Muscle of leg (tissue), 16 donors: ENCODE measurements at places on chromosomes 1 and 21. TPM values are rescaled to one million over a fixed set of nuclear protein-coding genes. Genes with fewer than 3 reads are reported as not detected.

DNA sequence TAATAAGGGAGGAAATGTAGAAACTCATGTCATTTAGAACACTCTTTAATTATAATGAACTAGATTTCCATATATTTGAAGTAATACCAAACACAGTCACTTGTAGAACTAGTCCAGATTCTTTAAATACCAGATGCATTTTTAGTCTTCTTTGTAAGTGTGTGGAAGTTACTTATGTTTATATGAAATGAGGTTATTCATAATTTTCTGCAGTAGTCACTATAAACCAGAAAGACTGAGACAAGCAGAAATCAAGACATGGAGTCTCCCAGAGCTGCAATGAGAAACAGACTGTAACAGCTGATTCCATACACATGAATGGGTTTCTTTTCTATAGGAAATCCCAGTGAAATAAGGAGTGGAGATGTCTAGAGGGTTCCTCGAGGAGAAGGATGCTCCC is 216.6 kb upstream of the ZP4 start:
- H3K4me1 ChIP-seq: no peaks in the 10 kb centered on the region
- H3K4me3 ChIP-seq: no peak overlapping the region
- no peaks in the 10 kb centered on the region for H3K36me3 ChIP-seq
- no peak for DNase-seq
- no peak overlapping the region for H3K27ac ChIP-seq
- no peaks in the 10 kb centered on the region for H3K27me3 ChIP-seq

The PIAS3 gene
- 20.8 TPM for total RNA-seq

- peak overlapping the region; percentile 76 for H3K27ac ChIP-seq
- H3K4me1 ChIP-seq: peaks cover 42% of the 10 kb centered on the region
- H3K36me3 ChIP-seq: no peaks in the 10 kb centered on the region
- no peaks in the 10 kb centered on the region for H3K27me3 ChIP-seq
These were observed 292.8 kb upstream of the VAMP3 start for GRCh38 chr1:7478142-7478790.

The LRRC53 gene
- total RNA-seq: not detected

GRCh38 chr1:115669002-115669673 is 27.4 kb downstream of the VANGL1 start:
- H3K4me3 ChIP-seq: no peak overlapping the region
- DNase-seq: no peak
- H3K36me3 ChIP-seq: peaks cover 29% of the 10 kb centered on the region
- no peak overlapping the region for H3K27ac ChIP-seq

GRCh38 chr21:40386294-40386911 is 460.6 kb downstream of the DSCAM start:
- H3K4me3 ChIP-seq: no peak overlapping the region
- DNase-seq: peak; percentile 43
- no peak overlapping the region for H3K27ac ChIP-seq
- no peaks in the 10 kb centered on the region for H3K27me3 ChIP-seq
- no peaks in the 10 kb centered on the region for H3K4me1 ChIP-seq

DNA sequence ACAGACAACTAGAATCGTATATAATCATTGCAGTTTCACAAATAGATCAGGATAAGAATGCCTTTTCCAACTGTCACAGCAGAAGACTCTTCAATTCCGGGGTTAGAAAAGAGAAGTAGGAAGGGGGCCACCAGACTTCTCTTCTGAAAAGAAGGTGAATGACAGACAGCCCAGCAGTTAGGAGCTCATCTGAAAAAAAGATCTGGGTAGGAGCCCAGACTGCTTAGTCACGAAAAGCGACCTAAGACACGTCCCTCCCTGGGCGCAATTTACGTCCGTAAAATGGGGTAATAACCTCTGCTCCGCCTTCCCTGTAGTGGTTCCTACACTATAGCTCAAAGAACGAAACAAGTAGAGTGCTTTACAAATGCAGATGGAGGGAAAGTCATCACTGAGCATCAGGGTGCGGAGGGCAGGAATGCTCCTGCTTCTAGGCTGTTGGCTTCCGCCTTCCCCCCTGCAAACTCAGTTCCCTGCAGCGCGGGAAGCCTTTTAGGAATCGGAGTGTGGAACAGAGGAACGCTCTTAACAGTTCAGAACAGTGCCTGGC is 582 bp downstream of the ORC1 start:
- peaks cover 6% of the 10 kb centered on the region for H3K4me1 ChIP-seq
- peak overlapping the region; percentile 78 for H3K4me3 ChIP-seq
- no peaks in the 10 kb centered on the region for H3K27me3 ChIP-seq
- peaks cover 18% of the 10 kb centered on the region for H3K36me3 ChIP-seq
- DNase-seq: peak; percentile 51

- peaks cover 2% of the 10 kb centered on the region for H3K27me3 ChIP-seq
- peak; percentile 48 for DNase-seq
- peaks cover 17% of the 10 kb centered on the region for H3K4me1 ChIP-seq
- no peak overlapping the region for H3K27ac ChIP-seq
These were observed 46.0 kb downstream of the PKP1 start for GRCh38 chr1:201329286-201329685.

The OR2L8 gene
- total RNA-seq: not detected

GRCh38 chr1:28249866-28250295 is 9.4 kb upstream of the SESN2 start:
- no peak overlapping the region for H3K27ac ChIP-seq
- no peak for DNase-seq
- peaks cover 17% of the 10 kb centered on the region for H3K4me1 ChIP-seq
- H3K36me3 ChIP-seq: no peaks in the 10 kb centered on the region

- H3K27ac ChIP-seq: no peak overlapping the region
- no peak for DNase-seq
- H3K27me3 ChIP-seq: peaks cover 28% of the 10 kb centered on the region
- H3K4me1 ChIP-seq: no peaks in the 10 kb centered on the region
These were observed 948 bp downstream of the SEMA4A start for GRCh38 chr1:156154317-156154749.

- peaks cover 3% of the 10 kb centered on the region for H3K27me3 ChIP-seq
- DNase-seq: no peak
- no peak overlapping the region for H3K27ac ChIP-seq
- H3K4me3 ChIP-seq: no peak overlapping the region
- peaks cover 4% of the 10 kb centered on the region for H3K4me1 ChIP-seq
These were observed 79.3 kb upstream of the TLR5 start for GRCh38 chr1:223222377-223222776.

The FMO1 gene
- 8.3 TPM for total RNA-seq

DNA sequence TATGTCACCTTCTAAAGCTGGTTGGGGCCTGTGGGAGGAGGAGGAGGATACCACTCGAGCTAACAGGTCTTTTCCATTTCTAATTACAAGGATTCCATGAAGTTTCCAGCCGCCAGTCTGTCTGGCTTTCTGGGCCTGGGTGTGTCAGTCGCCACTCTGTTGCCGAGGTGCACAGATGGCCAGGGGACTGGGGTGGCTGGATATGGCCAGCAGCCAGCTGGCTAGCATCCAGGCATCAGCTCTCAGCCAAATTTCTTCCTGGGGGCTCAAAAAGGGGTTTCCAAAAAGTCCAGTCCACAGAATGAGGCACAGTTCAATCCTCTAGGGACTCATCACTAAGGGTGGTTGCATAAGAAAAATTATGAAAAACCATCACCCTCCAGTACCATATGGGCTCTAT is 32.4 kb downstream of the ITPKB start:
- DNase-seq: no peak
- no peaks in the 10 kb centered on the region for H3K27me3 ChIP-seq
- peaks cover 7% of the 10 kb centered on the region for H3K36me3 ChIP-seq
- no peak overlapping the region for H3K4me3 ChIP-seq
- no peak overlapping the region for H3K27ac ChIP-seq
- peaks cover 55% of the 10 kb centered on the region for H3K4me1 ChIP-seq

DNA sequence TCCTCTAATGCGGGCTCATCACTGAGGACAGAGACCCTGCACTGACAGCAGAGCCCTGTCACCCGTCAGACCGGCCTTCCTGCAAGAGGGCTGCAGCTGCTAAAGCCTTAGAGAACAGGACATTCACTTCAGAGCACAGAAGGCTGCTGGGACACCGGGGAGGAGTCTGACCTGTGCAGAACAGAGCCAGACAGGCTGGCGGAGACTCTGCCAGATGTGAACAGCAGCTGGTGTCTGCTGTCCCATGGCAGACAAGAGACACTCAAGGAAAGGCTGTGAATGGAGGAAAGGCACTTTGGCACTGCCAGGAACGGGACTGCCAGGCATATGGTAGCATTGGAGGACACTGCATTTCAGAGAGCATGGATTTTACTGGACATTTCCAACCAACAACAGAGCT is 21.4 kb downstream of the MRAP start:
- H3K4me3 ChIP-seq: no peak overlapping the region
- no peaks in the 10 kb centered on the region for H3K4me1 ChIP-seq
- no peak overlapping the region for H3K27ac ChIP-seq

GRCh38 chr1:221381910-221382623 is 359.8 kb downstream of the DUSP10 start:
- DNase-seq: no peak
- H3K27ac ChIP-seq: no peak overlapping the region
- no peaks in the 10 kb centered on the region for H3K36me3 ChIP-seq

GRCh38 chr1:198837278-198838021 is 198.6 kb downstream of the PTPRC start:
- DNase-seq: no peak
- no peak overlapping the region for H3K4me3 ChIP-seq
- H3K27ac ChIP-seq: no peak overlapping the region
- H3K27me3 ChIP-seq: no peaks in the 10 kb centered on the region
- no peaks in the 10 kb centered on the region for H3K36me3 ChIP-seq

The AKIRIN1 gene
- total RNA-seq: 21.4 TPM

The SDF4 gene
- total RNA-seq: 57.2 TPM

The CBR3 gene
- 4.0 TPM for total RNA-seq

DNA sequence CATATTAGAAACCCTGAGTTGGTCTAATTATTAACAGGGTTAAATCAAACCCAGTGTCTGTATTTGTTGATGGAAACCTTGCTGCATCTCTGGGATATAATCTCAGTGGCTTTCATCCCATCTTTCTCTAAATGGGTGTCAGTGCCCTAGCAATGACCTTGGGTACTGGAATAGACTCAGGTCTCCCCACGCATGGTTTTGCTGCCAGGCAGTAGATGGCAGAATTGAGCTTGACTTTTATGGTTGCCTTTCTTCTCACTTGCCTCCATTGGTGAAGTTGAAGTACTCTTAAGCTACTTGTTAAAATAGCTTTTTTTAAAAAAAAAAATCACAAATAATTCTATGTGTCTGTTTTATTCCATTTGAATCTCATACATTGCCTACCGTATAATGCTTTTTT is 81.8 kb upstream of the HMCN1 start:
- no peaks in the 10 kb centered on the region for H3K36me3 ChIP-seq
- H3K4me3 ChIP-seq: no peak overlapping the region
- H3K27me3 ChIP-seq: no peaks in the 10 kb centered on the region

DNA sequence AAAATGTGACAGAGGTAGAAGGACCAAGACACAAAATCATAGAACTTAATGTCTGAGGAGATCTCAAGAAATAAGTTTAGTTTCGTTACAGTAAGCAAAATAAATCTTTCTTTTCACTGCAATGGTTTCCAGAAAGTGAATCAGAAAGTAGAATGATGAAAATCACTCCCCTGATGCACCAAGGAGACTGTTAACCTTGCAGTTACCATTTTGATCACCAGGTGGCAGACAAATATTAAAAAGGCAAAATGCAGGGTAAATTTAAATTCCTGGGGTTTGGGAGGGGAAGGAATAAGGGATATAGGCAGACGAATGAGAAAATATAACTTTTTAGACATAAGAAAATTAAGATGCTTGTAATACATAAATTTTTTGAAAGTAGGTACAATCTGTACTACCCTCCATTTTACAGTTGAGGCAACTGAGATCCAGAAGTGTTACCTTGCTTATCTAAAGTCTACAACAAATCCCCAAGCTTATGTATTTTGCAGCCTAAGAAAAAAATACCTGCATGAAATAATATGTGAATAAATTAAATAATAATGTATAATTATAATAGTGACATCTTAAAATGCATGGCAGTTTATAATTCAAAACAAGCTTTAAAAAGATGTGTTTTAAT is 253.2 kb downstream of the CRB1 start:
- H3K4me3 ChIP-seq: no peak overlapping the region
- H3K27ac ChIP-seq: no peak overlapping the region
- no peaks in the 10 kb centered on the region for H3K27me3 ChIP-seq
- no peaks in the 10 kb centered on the region for H3K4me1 ChIP-seq
- DNase-seq: no peak

GRCh38 chr21:34280959-34281358 is 82.8 kb upstream of the KCNE2 start:
- H3K27me3 ChIP-seq: peaks cover 2% of the 10 kb centered on the region
- peaks cover 22% of the 10 kb centered on the region for H3K4me1 ChIP-seq
- DNase-seq: peak; percentile 86
- peak overlapping the region; percentile 74 for H3K27ac ChIP-seq
- H3K4me3 ChIP-seq: no peak overlapping the region

DNA sequence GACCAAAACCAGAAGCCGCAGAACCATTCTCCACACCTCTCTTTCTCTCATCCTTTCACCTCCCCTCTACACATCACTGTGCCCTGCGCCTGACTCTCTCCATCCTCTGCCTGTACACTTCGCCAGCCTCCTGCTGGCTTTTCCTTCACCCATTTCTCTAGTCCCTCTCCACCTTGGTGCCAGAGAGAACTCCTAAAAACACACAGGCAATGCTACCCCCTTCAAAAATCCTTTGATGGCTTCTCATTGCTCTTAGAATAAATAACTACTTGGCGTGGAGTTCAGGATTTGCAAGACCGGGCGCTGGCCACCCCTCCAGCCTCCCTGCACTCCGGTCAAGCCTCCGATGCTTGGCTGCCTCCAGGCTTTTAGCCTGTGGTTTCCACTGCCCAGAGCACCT is 8.6 kb downstream of the CRABP2 start:
- H3K27ac ChIP-seq: no peak overlapping the region
- peaks cover 28% of the 10 kb centered on the region for H3K36me3 ChIP-seq
- DNase-seq: no peak

- no peak overlapping the region for H3K27ac ChIP-seq
- DNase-seq: no peak
- no peaks in the 10 kb centered on the region for H3K36me3 ChIP-seq
These were observed 10.1 kb upstream of the PADI1 start for GRCh38 chr1:17194615-17195528.

- no peaks in the 10 kb centered on the region for H3K27me3 ChIP-seq
- H3K27ac ChIP-seq: peak overlapping the region; percentile 36
- H3K4me1 ChIP-seq: peaks cover 51% of the 10 kb centered on the region
- no peak overlapping the region for H3K4me3 ChIP-seq
- H3K36me3 ChIP-seq: no peaks in the 10 kb centered on the region
- DNase-seq: no peak
These were observed 82.0 kb downstream of the TGFBR3 start for GRCh38 chr1:91803847-91804545.

DNA sequence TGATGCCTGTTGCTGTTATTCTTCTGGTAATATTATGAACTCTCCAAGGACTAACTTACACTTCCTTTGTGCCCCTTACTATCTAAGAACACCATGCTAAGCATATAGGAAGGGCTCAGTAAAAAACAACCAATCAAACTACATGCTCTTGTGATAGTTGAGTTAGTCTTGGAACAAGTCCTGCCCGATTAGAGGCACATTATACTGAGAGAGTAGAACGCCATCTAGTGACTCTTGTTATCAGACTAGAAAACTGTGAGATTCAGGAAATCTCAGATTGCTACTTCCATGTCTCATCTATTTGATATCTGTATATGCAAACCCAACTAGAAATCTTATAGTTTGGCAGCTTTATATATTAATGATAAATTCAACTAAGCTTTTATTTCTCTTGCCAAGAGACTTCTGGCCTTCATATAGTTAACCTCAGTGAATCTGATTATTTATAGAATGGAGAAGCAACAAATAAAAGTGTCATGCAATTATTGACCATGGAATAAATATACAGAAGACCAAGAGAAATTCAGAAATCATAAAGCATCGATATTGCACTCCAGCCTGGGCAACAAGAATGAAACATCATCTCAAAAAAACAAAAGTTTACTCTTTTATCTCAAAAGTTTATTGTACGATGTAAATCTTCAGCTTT is 7.8 kb upstream of the SRRM1 start:
- peak; percentile 83 for DNase-seq
- H3K27me3 ChIP-seq: peaks cover 5% of the 10 kb centered on the region
- H3K4me3 ChIP-seq: no peak overlapping the region
- no peaks in the 10 kb centered on the region for H3K4me1 ChIP-seq

The CCDC181 gene
- 0.66 TPM for total RNA-seq
